ENCODE measurements at places on chromosomes 12 and 14.

DNA sequence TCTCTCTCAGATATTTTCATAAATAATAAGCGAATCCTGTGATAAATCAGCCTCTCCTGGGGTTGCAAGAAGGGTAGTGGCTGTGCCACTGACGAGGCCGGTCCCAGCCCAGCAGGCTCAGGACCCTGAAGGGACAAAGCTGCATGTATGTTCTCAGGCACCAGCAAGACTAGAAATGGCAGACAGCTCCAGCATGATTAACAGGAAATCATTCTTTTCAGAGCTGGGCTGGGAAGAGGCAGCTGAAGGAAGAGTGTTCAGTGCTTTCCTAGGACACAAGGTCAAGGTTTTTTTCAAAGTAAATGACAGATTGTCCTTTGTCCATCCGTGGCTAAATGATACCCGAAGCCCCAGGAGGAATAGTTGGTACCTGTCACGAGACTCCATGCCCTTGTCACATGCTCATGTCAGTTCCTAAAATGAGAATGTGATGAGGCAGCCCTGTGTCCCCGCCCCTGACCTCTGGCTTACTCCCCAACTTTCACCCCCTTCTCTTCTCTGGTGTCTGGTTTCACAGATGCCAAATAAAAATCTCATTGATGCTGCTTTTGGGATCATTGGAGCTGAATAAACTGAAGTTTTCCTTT lies 65.1 kb downstream of the PPP1R36 start:
- no peak for DNase-seq

GRCh38 chr14:85991156-85991555 lies 461.2 kb downstream of the FLRT2 start:
- no peak for DNase-seq

DNA sequence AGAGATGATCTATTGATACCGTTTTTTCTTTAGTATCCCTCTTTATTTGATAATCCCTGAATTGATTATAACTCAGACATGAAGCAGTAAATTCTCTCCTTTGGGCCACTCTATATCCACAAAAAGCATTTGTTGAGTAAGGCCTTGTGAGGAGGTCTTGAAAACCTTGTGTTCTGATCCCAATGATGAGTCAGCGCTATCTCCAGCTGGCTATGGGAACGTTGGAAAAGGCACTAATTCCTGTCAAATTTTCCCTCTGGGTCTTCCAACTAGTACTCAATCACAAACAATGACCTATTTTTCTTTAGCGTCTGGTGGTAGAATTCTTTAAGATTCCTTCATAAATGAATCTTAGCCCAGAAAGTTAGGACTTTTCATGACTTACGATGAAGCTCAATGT lies 168.4 kb upstream of the LRIG3 start:
- no peak for DNase-seq

DNA sequence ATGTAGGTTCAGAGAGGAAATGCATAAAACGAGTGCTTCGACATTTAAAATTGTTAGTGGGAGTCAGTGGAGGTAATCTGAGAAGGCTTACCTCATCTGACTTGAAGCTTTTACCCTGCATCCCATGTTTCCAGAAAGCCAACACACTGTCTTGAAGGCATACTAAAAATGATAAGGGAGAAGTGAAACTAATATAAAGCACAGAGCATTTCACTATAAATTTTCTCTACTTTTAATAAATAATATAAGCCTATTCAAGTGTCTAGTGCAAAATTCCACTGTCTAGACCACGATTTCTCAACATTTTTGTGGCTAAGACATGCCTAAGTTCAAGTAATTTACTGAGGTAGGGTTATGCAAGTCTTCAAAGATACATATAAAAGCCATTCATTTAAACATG lies 29.1 kb upstream of the CDKL1 start:
- no peak for DNase-seq

GRCh38 chr14:33647385-33647786 lies 303.5 kb downstream of the EGLN3 start:
- DNase-seq = no peak

DNA sequence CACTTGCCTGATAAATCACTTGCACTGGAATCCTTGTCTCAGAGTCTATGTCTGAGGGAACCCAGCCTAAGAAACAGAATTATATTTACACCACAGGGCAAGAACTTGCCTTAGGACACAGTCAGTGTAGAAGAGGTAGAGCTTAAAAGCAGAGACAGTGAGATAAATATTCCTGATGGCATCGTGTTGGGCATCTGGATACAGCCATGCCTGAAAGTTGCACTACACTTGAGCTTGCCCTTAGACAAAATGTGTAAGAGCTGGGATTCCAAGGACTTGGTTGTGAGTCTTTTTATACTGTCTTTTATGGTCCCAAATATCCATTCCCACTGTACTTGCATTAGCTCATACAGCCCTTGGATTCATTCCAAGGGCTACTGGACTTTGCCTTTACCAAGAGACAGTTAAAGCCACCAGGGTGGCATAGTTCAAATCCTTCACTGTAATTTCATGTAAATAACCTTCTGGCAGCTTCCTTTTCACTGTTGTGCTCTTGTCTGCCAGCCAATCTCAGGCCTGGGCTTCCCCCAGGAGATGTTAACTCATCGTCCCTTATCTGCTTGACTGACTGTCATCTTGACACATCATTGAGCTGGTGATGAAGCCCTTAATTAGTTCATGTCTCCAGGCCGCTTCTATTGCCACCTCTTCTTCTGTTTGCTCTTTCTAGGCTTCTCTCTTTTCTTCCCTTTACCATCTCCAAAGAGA lies 577.9 kb upstream of the TBX3 start:
- no peak for DNase-seq

DNA sequence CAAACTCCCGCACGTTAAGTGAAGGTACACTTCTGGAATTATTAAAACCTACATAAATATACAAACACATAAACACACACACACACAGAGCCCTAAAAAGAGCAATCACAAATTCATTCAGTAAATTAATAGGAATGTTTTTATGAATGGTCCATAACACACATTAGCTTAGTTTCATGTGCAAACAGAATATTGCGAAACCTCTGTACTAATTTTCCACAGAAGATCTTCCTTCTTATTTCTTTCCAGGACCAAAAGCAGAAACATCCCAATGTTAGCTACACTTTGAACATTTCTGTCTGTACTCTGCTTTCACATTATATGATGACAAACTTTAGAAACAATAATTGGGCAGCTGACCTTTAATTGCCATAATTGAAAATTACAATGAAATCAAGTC lies 101.6 kb downstream of the SOX5 start:
- DNase-seq = no peak

- no peak for DNase-seq
Observed at GRCh38 chr12:41264281-41264680, 76.2 kb downstream of the PDZRN4 start.

- no peak for DNase-seq
Observed at GRCh38 chr14:101177301-101177971, 273.9 kb upstream of the RTL1 start.

DNA sequence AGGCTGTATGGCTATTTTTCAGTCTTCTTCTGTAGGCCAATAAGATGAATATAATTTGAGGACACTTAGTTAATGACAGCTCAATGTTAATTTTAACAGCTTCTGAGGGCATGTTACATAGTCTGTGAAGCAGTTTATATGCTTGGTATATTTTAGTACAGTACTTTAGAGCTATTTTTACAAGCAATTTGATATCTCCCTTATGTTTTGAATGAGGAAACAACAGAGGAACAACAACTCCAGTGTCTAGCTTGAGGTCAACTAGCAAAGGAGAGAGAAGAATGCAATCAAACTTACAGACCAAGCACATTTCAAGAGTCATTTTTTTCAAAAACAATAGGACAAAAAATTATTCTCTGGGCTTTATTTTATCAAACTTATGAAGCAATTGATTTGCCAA lies 469.1 kb upstream of the DCN start:
- DNase-seq = no peak

DNA sequence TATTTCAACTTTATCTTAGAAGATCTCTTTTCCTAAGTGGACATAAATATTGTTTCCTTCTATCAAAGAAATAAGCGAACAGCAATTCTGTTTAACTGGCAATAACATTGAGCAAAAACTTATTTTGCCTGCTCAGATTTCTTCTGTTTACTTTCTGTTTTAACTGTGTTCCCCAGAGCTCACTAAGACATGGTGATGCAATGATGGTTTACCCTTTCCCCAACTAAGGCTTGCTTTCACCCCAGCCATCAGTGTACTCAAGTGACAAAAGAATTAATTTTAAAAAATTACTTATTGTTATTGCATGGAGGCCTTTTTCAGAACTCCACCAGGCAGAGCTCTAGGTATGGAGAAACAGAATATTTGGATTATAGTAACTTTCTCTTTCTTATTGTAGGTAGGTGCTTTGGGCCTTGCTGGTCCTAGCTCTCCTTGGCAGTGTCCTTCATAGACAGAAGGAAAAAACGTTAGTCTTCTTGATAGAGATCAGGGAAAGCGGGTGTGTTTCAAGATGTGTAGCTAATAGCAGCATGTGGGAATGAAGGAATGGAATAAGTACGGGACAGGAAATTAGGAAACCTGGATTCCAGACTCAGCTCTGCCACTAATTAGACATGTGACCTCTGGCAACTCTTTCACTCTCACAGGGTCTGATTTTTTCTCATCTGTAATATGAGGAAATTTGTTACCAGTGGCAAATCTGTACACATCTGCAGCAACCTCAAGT lies 14.6 kb upstream of the DDHD1 start:
- DNase-seq = no peak

DNA sequence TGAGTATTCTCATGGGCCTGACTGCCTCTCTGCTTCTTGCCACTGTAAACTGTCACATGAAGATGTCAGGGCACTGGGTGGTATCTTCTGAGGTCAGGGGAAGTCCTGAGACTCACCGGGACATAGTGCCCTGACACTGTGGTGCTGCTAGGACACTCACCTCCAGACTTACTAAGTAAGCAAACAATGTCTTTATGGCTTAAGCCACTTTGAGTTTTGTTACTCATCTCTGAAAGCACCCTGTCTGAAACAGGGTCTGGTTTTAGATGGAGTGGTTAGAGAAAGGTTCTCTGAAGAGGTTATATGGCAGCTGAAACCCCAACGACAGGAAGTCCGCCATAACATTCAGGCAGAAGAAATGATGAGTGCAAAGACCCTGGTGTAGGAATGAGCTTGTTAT lies 22.7 kb downstream of the GPR19 start:
- DNase-seq = no peak

- DNase-seq = no peak
Observed at GRCh38 chr14:79552778-79553177, 658.5 kb downstream of the DIO2 start.

- no peak for DNase-seq
Observed at GRCh38 chr12:56803750-56804149, 40.6 kb downstream of the HSD17B6 start.

GRCh38 chr12:57027805-57028153 lies 11.4 kb upstream of the TAC3 start:
- no peak for DNase-seq

DNA sequence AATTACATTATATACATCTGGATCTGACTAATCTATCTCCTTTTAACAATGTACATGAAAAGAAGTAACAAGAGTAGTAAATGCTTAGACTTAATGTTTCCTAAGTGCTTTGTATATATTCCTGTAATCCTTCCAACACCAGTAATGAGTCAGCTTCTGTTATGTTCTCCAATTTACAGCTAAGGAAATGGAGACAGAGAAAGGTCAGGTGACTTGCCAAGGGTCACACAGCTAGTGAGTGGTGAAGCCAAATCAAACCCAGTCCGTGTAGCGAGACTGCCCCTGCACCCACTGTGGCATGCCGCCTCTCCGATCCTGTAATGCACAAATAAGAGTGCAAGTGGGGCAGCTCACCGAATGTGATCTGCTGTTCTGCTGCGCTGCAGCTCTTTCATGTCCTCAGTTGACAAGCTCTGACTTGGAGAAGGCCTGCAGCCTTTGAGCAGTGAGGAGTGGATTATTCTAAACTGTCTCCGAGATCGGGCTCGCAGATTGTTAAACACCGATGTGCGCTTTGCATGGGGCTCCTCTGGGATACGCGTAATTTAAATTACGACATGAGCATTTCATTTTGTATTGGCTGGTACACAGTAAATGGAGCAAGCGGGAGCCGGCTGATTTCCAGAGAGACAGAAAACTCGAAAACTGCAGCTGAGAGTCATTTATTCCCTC lies 65.1 kb upstream of the KTN1 start:
- DNase-seq = no peak

DNA sequence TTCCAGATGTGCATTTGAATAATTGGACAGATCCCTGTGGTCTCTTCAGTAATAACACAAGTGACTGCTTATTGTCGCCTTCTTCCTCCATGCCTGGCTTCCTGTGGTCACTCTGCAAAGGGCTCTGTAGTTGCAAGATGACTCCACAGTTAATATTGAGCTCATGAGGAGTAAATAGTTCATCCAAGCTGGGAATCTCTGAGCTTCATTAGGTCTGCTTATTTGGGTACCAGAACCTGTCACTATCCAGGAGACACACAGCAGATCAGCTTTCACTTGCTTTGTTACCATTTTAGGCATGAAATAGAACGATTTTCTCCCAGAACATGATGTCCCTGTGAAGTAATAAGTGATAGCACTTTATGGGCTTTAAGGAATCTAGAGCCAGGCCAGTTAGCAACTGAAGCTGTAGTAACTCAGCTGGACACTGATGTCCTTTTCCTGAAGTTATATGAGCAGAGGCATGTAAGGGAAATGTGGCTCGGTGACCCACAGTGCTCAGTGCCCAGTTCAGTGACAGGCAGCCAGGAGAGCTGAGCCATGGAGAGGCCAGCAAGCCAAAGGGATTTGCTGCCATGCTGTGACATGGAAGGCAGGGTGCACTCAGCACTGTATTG lies 50.1 kb downstream of the CRADD start:
- no peak for DNase-seq

- DNase-seq = no peak
Observed at GRCh38 chr14:77375973-77376770, 722 bp downstream of the TMED8 start.

DNA sequence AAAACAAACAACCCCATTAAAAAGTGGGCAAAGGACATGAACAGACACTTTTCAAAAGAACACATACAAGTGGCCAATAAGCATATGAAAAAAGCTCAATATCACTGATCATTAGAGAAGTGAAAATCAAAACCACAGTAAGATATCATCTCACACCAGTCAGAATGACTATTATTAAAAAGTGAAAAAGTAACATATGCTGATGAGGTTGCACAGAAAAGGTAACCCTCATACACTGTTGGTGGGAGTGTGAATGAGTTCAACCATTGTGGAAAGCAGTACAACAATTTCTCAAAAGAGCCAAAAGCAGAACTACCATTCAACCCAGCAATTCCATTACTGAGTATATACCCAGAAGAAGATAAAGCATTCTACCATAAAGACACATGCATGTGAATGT lies 18.2 kb downstream of the PDE6H start:
- DNase-seq = no peak

All from GM12891 (cell line).